ENCODE measurements at places on chromosomes 16 and 17.

DNA sequence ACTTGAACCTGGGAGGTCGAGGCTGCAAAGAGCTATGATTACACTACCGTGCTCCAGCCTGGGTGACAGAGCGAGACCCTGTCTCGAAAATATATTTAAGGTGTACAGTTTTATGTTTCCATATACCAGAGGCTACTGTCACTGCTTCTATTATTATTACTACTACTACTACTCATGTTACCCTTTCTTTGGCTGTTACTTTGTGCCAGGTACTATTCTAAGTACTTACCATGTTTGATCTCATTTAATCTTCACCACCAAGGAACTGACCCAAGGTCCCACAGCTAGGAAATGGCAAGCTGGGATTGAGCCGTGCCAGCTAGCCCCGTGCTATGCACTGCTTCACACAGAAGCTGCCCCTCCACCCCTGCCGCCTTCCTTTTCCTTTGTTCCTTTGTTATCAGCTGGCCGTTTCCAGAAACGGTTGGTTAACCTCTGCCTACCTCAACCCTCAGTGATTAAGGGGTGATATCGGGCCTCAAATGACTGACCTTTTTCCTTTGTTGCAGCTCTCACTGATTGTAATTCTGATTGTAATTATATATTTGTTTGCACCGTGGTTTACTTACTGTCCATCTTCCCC, 78.4 kb downstream of the ABCC1 start:
- no peak for DNase-seq

DNA sequence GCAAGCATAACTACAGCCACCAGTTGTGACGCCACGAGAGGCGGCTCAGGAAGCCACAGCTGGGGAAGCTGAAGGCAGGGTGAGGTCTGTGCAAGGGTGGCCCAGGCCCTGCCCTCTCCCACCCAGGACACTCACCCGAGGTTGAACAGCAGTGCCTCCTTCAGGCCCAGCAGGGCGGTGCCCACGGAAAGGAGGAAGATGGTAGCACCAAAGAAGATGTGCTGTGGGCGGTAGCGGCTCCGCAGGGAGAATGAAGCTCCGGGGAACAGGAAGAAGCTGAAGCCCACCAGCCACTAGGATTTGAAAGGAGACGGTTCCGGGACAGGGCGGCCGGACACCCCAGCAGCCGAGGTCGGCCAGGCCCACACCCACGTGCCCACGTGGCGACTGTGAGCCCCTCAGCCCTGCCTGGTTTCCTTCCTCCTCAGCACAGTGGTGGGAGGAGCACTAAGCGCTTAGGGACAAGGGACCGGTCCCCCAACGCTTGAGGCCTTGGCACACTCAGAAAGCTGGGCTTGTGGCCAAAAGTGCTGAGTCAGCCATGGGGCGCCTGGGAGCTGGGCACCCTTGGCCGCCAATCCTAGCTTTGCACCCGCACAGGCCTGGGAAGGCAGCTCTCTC, 11.0 kb downstream of the CYB561 start:
- no peak for DNase-seq

GRCh38 chr17:78995022-78995760, 14.4 kb downstream of the CANT1 start:
- DNase-seq, result no peak

- DNase-seq, result no peak
Observed at GRCh38 chr17:73138541-73139138, 26.2 kb upstream of the SSTR2 start.

- DNase-seq, result no peak
Observed at GRCh38 chr17:64270885-64271284, 7.8 kb upstream of the TEX2 start.

- DNase-seq, result no peak
Observed at GRCh38 chr16:61233713-61234112, 802.5 kb downstream of the CDH8 start.

Data from stimulated activated CD4-positive, alpha-beta T cell treated with anti-CD3 and anti-CD28 coated beads, Interleukin-1b, Interleukin-23, amount 100 ng/mL, for 1 hour (primary cell).